ENCODE measurements at places on chromosomes 12 and 14.

DNA sequence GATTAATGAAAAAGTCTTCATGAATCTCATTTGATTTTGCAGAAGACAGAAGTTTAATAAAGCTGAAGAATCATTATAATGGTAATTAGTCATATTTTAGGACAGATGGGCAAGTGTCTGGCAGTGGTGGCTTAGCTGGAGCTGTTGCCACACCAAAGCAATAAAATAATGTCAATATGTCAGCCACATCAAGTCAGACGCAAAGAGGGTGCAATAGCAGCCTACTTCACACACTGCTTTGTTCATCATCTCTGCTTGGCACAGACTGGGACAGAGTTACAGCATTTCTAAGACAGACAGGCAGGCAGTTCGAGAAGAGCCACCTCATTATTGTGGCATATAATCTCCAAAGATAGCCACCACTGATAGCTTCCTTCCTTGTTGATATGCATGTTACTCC, 16.9 kb upstream of the KRR1 start:
- DNase-seq: no peak

DNA sequence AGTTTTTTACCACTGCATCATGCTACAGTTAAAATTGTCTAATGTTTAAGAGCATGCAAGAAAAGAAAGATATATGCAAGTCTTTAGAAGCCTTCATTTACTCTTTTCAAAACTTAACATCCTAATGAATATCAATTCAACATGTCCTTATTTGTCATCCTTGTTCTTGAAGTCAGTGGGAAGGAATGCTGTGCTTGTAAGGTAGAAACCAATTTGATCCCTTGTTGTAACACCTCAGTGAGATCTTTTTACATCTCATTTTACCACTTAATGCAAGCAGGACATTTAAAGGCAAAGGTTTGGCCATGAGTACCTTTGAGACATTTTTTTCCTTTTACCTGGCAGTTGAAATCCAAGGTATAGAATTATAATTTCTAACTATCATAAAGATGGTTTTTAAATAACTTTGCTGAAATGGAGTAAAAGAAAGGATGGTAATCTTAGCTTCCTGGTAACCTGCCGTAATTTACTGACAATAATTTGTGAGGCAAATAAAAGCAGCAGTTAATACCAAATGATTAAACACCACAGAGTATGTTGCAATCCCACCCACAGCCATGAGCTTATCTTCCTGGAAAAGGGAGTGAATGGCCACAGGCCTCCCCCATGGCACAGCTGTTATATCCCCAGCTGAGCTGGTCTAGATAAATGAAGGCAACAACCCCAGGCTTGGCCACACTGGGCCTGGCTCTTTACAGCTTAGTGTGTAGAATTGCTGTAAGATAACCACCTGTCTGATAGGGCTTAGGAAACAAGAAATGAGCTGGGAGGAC, 33.2 kb upstream of the STRN3 start:
- DNase-seq: peak; percentile 7

- DNase-seq: no peak
These were observed 2.4 kb upstream of the RXYLT1 start for GRCh38 chr12:63777340-63777739.

DNA sequence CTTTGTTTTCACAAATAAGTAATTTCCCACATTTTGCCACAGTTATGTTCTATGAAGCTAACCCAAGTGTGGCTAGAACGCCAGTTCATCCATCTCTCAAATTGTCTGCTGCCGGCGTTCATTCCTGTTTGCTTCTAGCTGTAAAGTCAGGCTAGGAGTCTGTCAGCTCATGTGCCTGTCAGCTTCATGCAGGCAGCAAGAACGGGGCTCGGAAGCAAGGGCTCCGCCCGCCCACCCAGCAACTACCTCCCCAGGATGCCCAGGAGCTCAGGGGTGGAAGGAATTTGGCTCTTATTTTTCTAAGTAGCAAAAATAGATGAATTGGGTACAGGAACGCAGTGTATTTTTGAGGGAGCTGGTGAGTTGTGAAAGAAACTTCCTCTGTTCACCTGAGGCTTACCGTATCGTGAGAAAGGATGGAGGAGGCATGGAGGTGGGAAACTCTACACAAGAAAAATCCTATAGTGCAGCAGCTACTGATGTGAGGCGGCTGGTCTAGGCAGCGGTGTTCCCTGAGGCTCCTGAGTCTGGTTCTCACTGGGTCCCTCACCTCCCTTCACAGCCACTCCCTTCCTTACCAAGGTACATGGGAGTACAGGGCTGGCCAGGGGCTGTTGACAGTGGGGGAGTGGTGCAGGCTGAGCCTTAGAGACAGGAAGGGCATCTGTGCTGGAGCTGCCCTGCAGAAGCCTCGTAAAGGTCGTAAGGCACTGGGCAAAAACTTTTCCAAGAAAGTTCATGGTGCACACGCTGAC, 54.5 kb upstream of the AMN start:
- DNase-seq: no peak

DNA sequence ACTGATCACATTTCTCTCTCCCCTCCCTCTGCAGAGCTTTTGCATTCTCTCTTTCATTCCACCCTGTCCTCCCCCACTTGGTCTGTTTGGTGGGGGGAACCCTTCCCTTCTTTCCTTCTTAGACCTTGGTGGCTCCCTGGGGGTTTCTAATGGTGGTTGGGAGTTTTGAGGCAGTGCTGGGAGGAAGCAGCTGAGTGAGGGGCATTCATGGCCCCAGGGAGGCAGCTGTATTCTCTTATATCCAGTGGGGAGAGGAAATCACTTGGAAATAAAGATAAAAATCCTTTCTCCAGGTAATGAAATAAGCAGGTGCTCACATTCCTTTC, 13.3 kb downstream of the NGDN start:
- DNase-seq: no peak

DNA sequence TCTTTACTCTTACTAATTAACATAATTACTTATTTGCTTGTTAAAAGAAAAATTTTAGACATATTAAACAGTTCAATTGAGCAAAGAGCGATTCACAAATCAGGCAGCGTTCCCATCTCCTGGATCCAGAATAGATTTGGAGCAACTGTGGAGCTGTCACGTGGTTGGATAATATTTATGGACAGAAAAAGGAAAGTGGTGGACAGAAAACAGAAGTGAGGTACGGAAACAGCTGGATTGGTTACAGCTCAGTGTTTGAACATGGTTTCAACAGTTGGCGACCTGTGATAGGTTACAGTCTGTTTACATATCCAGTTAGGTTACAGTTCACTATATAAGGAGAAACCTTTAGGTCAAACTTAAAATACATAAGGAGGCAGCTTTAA, 19.7 kb upstream of the FAM234B start:
- no peak for DNase-seq

GRCh38 chr14:95021588-95021987, 135.7 kb downstream of the DICER1 start:
- DNase-seq: no peak

DNA sequence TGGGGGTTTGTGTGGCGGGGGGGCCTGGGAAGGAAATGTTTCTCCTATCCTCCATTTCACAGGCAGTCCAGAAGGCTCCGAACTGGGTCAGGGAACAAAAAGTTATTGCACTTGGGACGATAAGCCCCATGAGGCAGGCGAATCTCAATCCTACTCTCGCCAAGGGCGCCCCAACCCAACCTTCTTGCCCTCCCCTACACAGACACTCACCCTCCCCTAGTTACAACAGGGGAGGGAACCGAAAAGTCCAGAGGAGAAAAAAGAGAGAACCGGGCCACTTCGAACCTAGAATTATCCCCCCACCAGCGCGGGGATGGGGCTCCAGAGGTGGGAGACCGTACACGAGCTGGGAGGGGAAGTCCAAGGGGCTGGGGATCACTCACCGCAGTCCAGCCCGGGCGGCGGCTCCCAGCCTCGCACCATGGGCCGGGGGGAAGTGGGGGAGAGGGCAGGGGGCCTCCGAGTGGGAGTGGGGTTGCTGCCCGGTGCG, 357 bp downstream of the HOMEZ start:
- no peak for DNase-seq

DNA sequence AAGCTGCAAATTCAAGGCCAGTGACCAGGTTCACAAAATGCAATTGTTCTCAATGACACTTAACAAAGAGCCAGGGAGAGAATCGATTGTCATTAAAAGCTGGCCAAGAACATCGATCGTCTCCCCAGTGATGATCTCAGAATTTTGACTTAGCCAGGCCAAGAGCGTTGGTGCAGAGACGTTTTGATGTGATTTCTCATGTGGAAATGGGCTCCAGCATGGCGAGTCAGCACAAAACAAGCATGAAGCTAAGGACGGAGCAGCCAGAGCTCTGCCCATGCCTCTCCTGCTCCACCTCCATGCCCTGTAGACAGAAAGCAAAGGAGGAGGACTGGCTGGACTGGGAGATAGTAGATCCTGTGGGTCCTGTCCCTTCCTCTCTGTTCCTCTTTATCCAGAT, 270.8 kb downstream of the FOXN3 start:
- DNase-seq: no peak

- DNase-seq: peak; percentile 77
These were observed at the start of gene GPRC5A for GRCh38 chr12:12891080-12891880. Gene GPRC5A, plus strand, starts transcription at chr12:12891562. Its CDS starts 16,688 bp downstream, at chr12:12908250.

Data from right renal cortex interstitium (tissue), 3 donors.